ENCODE measurements at places on chromosomes 7 and 10. TPM values are rescaled to one million over a fixed set of nuclear protein-coding genes. Genes with fewer than 3 reads are reported as not detected.
A peak's percentile ranks its signal among the peaks of the same experiment; 100 is the strongest.

GRCh38 chr7:17380736-17381662, 82.5 kb downstream of the AHR start:
- DNase-seq, result peak; percentile 32

Gene ELAPOR2
- polyA plus RNA-seq, result 5.5 TPM

- DNase-seq, result peak; percentile 98
Measured at GRCh38 chr7:91182819-91183764, 81.1 kb upstream of the FZD1 start.

- no peak for DNase-seq
Measured at GRCh38 chr10:86311190-86311589, 55.4 kb downstream of the GRID1 start.

DNA sequence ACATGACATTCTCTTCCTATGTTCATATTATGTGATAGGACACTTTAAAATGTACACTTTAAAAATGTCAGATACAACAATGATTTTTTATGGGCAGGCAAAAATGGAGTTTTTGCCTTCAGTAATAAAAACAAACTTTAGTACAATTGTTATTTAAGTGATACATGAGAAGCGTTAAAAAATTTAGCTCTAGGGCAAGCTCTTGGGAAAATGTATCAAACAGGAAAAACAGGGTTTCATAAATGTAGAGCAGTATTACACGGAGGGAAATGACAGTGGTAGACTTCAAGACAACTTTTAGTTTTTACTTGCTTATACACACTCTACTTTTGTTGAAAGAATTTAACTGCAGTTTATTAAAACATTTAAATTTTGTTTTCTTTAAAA, 1.5 kb downstream of the FHIP2A start:
- DNase-seq, result no peak

Gene GSDME
- polyA plus RNA-seq, result 40.8 TPM

Gene FAM131B
- polyA plus RNA-seq, result 2.0 TPM

Gene NRBF2
- 36.0 TPM for polyA plus RNA-seq

Gene SH2B2
- 0.18 TPM for polyA plus RNA-seq

Gene SPDYE17
- polyA plus RNA-seq, result not detected

DNA sequence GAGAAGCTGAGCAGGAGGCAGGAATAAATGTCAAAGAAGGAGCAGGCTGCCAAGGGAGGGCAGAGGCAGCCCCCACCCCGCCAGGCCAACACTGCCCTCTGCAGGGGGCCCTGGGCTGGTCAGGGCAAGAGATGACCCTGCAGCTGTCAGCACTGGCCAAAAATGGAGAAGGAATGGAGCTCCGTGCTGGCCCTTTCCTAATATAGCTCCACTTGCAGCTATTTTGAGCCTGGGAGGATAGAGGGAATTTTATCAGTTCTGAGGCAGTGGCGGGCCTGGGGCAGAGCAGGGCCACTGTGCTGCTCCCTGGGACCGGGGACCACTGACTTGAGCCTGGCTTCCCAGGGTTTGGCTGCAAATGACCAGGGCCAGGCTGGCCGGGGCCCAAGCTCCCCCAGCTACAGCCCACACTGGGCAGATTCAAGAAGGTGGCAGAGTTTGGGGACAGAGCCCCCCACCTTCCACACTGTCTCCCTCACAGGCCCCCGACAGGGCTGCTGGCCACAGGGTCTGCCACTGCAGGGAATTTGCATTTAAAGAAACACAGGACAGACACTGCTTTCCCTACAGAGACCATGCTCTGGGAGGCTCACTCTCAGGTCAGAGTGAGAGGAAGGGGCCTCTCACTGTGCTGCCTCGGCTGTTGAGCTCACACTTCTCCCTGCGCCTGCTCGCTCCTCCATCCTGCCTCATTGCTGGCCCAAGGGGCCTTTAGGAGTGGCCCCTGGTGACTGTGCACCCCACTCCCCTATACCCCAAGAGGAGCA, 16.2 kb downstream of the LDB3 start:
- DNase-seq, result peak; percentile 15

DNA sequence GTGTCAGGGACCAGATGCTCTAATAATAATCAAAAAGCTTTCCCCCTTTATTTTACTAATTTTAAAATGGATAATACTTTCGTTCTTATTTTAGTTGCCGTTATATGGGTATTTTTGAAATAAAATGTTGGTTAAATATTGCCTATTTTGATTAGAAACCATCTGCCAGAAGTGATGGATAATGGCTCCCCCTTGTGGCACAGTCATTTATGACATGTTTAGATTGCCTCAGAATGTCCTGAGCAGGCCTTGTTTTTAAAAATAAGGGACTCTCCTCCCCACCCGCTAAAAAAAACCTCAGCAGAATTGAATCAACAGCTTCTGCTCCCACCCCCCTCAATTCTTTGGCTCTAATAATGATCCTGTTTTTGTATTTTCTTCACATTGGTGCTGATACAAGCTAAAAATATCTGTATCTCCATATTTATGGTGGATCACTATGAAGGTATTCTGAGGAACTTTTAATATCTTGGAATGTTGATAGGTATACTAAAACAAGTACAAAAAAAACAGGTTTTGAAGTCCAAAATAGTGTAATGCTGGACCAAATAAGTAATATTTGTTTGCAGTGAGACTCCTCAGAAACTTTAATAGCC, 38.8 kb downstream of the TMEM60 start:
- DNase-seq, result peak; percentile 84

Gene NPSR1
- polyA plus RNA-seq, result not detected

DNA sequence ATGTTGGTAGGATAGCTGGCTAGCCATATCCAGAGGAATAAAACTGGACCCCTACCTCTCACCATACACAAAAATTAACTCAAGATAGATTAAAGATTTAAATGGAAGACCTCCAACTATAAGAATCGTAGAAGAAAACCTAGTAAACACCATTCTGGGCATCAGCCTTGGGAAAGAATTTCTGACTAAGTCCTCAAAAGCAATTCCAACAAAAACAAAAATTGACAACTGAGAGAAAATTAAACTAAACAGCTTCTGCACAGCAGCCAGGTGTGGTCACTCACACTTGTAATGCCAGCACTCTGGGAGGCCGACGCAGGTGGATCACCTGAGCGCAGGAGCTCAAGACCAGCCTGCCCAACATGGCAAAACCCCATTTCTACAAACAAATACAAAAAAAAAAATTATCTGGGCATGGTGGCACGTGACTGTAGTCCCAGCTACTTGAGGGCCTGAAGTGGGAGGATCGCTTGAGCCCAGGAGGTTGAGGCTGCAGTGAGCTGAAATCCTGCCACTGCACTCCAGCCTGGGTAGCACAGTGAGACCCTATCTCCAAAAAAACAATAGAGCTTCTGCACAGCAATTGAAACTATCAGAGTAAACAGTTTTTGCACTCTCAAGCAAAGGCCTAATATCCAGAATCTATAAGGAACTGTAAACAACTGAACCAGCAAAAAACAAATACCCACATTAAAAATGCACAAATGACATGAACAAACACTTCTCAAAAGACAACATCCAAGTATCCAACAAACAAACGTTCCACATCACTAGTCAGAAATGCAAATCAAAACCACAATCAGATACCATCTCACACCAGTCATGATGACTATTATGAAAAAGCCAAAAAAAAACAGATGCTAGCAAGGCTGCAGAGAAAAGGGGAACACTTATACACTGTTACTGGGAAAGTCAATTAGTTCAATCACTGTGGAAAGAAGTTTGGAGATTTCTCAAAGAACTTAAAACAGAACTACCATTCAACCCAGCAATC, 4.8 kb downstream of the CRPPA start:
- DNase-seq, result peak; percentile 58

DNA sequence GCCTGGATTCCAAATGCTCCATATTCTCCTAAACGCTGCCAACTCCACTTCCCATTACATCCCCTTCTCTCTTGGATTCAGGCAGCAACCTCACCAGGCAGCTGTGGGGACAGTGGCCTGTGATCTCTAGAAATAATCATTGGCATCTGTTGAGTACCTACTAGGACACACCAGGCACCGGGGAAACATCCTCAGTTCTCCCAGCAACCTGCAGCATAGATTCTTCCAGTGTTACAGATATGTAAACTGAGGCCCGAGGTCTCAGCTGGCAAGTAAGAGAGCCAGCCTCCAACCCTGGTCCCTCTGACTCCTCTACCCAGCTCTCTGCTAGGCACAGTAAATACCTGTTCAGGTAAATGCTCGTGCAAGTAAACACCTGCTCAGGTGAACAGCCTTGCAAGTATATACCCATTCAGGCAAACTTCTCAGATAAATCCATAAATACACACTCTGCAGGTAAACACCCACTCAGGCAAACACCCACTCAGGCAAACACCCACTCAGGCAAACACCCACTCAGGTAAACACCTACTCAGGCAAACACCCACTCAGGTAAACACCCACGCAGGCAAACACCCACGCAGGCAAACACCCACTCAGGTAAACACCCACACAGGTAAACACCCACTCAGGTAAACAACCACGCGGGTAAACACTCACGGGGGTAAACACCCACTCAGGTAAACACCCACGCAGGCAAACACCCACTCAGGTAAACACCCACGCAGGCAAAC, 18.7 kb downstream of the ASB13 start:
- no peak for DNase-seq

- no peak for DNase-seq
Measured at GRCh38 chr10:127486355-127486754, 62.8 kb upstream of the NPS start.
